Suppressor macrophage treated with lipopolysaccharide for 1 hour (primary cell): ENCODE measurements at places on chromosomes 6 and 20.

GRCh38 chr6:143098054-143098671 lies 37.5 kb downstream of the AIG1 start:
- DNase-seq, result peak; percentile 80

DNA sequence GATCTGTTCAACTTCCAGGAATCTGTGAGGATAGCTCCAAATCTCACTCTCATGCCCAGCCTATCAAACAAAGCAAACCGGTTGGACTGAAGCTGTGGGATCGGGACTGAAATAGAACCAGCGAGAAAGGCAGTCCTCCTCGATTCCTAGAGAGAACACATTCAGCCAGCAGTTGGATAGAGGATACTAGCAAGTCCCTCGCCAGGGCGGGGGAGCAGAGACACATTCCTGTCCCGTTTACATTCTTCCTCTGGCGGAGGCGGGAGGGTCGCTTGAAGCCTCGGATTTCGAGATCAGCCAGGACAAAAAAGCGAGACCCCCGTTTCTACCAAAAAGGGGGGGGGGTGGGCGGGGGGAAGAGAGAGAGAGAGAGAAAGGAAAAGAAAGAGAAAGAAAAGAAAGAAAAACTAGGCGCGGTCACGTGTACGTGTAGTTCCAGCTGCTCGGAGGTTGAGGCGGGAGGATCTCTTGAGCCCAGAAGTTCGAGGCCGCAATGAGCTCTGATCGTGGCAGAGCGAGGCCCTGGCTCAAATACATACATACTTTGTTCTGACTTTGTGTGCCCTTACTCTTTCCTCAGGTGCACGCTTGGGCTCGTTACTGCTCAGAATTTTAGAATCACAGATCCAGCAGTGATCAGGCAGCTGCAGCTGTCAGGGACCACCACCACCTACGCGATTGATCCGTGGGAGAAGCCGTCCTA lies 19.5 kb downstream of the ZNF311 start:
- peak; percentile 75 for DNase-seq

GRCh38 chr6:140915103-140915502 lies 1217.6 kb upstream of the GJE1 start:
- DNase-seq, result no peak

DNA sequence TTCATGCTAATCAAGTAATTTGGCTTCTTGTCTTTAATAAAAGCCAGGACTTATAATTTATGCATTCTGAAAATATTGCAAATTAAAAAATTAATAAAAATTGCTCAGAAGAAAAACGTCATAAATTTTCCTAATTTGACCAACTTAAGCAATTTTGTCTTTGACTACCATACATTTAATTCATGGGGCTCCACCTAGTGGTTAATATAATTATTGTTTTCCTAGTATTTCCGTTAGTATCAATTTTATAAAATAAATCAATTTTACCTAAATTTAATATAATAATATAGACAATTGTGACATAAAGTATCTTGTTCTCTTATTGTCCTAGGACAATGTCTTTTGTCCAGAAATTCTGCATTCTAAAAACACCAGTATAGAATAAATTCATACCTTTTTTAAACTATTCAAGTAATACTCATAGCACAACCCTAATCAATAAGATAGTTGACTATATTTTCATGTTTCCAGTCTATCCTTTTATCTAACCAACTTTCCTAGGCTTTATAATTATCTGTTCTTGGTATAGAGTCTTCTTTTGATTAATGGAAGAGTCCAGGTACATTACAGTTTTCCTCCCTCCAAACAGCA lies 319.9 kb downstream of the TRDN start:
- DNase-seq, result peak; percentile 22

- no peak for DNase-seq
Measured at GRCh38 chr6:1094306-1094705, 217.6 kb upstream of the FOXQ1 start.

DNA sequence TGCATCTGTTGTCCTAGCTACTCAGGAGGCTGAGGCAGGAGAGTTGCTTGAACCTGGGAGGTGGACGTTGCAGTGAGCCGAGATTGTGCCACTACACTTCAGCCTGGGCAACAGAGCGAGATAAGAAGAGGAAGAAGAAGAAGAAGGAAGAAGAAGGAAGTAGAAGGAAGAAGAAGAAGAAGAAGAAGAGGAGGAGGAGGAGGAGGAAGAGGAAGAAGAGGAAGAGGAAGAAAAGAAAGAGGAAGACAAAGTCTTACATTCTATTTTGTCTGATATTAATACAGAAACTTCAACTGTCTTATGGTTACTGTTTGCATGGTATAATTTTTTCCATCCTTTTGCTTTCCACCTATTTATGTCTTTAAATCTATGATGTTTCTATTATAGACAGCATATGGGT lies 7.2 kb upstream of the NELFCD start:
- DNase-seq, result no peak

- peak; percentile 33 for DNase-seq
Measured at GRCh38 chr6:390914-391558, 516 bp upstream of the IRF4 start.

GRCh38 chr6:36285187-36285671 lies 15.4 kb downstream of the PNPLA1 start:
- DNase-seq, result peak; percentile 35

- no peak for DNase-seq
Measured at GRCh38 chr20:51335329-51335841, 207.1 kb downstream of the NFATC2 start.

DNA sequence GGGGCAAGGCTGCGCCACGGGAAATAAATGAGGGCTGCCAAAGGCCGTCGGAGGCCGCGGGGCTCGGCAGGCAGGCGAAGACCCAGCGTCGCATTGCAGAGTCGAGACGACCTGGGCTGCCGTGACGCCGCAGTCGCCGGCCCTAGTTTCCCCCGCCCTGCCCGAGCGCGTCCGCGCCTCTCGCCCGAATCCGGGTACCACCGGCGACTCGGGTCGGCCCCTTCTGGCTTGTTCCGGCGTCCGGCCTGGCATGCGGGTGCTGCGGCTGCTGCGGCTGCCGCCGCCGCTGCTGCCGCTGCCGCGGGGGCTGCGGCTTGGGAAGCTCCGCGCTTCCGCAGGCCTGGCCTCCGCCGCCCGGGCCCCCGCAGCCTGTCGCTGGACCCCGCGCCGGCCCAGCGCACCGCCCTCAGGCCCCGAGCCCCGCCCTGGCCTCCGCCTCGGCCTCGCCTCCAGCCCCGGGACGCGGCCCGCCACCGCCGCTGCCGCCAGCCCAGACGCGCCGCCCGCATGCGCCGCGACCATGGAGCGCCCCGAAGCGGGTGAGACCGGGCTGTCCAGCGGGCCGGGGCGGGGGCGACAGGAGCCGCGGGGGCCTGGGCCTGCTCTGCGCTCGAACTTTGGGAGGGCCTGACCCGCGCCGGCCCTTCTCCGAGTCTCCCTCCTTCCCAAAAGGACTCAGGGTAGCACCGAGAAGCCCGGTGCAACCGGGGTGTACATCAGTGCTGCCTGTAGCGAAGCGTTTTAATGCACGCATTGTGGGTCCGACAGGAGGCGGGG lies at the start of gene AKAP7:
Gene AKAP7, plus strand, starts transcription at position 224 of the 777 bp plus-strand sequence. Its CDS starts 297 bp downstream, at position 521.
- peak; percentile 73 for DNase-seq

GRCh38 chr6:28979679-28980078 lies 25.4 kb downstream of the ZNF311 start:
- no peak for DNase-seq

GRCh38 chr6:167781868-167782267 lies 44.8 kb upstream of the AFDN start:
- no peak for DNase-seq

GRCh38 chr6:36133912-36134311 lies 3.6 kb downstream of the MAPK13 start:
- no peak for DNase-seq

GRCh38 chr20:50336661-50337060 lies 146.0 kb downstream of the CEBPB start:
- DNase-seq, result no peak
